ENCODE measurements at places on chromosomes 2 and 18. TPM values are rescaled to one million over a fixed set of nuclear protein-coding genes. Genes with fewer than 3 reads are reported as not detected.
A peak's percentile ranks its signal among the peaks of the same experiment; 100 is the strongest.

Gene ERFE
- total RNA-seq = not detected

Gene CBLN2
- not detected for total RNA-seq

Gene SCN9A
- 1.3 TPM for total RNA-seq

Gene ELOA2
- total RNA-seq = not detected

Gene ITGB1BP1
- 95.7 TPM for total RNA-seq

Gene ABCG8
- total RNA-seq = 0.19 TPM

Gene HOXD3
- total RNA-seq = 9.7 TPM

Gene ZFAND2B
- total RNA-seq = 35.4 TPM

Gene KYNU
- 11.8 TPM for total RNA-seq

Gene MYCN
- 1.6 TPM for total RNA-seq

Gene PASK
- 0.72 TPM for total RNA-seq

DNA sequence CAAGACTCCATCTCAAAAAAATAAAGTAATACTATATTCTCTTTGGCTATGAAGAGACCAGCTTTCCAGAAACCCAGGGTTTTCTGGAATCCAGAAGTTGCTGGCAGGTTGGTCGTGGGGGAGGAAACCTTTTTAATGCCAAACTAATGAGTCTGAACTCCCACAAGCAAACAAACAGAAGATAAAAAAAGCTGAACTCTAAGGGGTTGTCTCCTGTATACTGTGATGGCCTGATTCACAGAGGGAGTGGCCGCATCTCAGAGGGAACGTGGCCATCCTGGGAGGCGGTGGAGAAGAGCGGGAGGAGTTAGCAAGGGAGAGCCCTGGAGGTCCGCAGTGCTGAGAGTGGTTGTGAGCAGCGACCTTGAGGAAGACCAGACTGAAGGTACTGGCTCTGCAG is 36.1 kb downstream of the LIMS1 start:
- no peaks in the 10 kb centered on the region for H3K27me3 ChIP-seq
- no peaks in the 10 kb centered on the region for H3K36me3 ChIP-seq
- no peak overlapping the region for H3K27ac ChIP-seq
- peaks cover 56% of the 10 kb centered on the region for H3K4me1 ChIP-seq
- no peak for DNase-seq

DNA sequence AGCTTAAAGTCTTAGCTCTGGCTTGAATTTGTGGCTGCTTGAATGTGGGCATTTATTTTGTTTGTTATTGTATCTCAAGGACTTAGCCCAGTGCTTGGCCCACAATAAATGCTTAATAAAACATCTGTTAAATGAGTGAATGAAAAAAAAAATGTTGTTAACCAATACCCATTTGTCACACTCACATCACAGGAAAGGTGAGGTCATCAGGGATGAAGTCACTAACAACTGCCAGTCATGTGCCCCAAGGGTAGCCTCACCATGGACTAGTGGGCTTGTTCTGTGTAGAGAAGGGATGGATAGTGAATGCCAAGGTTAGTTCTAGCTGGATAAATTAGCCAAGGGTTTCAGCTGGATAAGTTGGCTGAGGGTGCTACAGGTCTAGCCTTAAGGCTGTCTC is 3.0 kb downstream of the NRBP1 start:
- H3K27ac ChIP-seq = no peak overlapping the region
- no peaks in the 10 kb centered on the region for H3K36me3 ChIP-seq
- H3K4me3 ChIP-seq = no peak overlapping the region

DNA sequence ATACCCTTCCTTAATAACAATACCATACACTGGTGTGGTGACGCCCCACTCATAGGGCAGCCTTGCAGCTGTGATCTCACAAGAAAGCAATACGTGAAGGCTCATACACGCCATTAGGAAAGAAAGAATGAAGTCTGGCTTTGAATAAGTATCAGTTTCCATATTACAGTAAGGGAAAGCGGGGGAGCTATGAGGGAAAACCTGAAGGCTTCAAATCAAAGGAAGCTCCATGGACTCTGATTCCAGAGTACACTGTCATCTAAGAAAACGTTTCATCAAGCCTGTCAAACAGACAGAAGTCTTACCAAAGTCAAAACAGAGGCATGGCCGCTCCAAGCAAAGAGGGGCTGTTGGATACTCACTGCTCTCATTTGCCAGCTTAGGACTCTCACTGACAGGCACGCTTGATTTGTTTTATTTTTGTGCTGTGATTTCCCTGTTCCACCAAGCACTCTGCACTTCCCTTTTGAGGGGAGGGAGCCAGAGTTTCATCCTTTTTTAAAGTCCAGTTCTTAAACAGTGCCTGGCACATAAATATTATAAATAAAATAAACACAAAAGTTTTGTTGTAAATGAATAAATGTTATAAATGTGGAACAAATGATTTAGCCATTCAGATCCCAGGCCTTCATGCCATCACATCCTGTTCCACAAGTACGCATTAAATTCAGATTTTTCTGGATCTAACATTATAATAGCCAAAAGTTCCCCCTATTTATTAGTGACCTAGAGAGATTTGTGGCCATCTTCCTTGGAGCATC is 221.2 kb downstream of the PIEZO2 start:
- no peak overlapping the region for H3K27ac ChIP-seq
- no peak overlapping the region for H3K4me3 ChIP-seq
- no peaks in the 10 kb centered on the region for H3K36me3 ChIP-seq
- H3K4me1 ChIP-seq = peaks cover 6% of the 10 kb centered on the region
- no peaks in the 10 kb centered on the region for H3K27me3 ChIP-seq

DNA sequence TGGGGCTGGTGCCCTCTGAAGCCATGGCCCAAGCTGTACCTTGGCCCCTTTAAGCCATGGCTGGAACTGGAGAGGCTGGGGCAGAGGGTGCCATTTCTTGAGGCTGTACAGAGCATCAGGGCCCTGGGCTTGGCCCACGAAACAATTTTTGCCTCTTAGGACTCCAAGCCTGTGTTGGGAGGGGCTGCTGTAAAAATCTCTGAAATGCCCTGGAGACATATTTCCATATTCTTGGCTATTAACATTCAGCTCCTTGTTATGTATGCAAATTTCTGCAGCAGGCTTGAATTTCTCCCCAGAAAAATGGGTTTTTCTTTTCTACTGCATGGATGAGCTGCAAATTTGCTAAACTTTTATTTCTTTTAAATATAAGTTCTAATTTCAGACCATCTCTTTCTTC is 834.0 kb downstream of the DSC3 start:
- H3K36me3 ChIP-seq = no peaks in the 10 kb centered on the region
- no peak overlapping the region for H3K27ac ChIP-seq
- H3K4me1 ChIP-seq = no peaks in the 10 kb centered on the region
- H3K27me3 ChIP-seq = no peaks in the 10 kb centered on the region
- H3K4me3 ChIP-seq = no peak overlapping the region
- no peak for DNase-seq

- no peak for DNase-seq
- no peaks in the 10 kb centered on the region for H3K27me3 ChIP-seq
- no peak overlapping the region for H3K4me3 ChIP-seq
- no peaks in the 10 kb centered on the region for H3K36me3 ChIP-seq
- no peak overlapping the region for H3K27ac ChIP-seq
Measured at GRCh38 chr2:126644630-126645191, 11.2 kb upstream of the GYPC start.

GRCh38 chr2:196169516-196169915 is 1.9 kb downstream of the STK17B start:
- no peaks in the 10 kb centered on the region for H3K27me3 ChIP-seq
- no peak overlapping the region for H3K4me3 ChIP-seq
- peak overlapping the region; percentile 87 for H3K27ac ChIP-seq
- H3K4me1 ChIP-seq = peaks cover 35% of the 10 kb centered on the region

DNA sequence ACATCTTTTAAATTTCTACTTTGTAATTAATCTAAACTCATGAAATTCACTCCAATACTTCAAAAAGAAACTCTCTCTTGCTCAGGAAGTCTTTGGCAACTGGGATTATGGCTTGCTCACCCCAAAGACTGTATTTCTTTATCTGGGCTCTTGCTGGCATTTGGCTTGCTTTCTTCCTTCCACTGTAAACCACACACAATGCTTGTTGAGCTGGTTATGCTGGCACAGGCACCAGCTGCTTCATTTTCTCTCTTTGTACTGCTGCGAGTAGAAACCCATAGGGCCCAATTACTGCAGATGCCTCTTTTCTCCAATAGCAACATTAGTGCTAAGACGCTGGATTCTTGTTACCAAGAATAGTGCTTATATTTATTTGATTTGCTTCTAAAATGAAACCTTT is 51.4 kb downstream of the SLC38A11 start:
- peaks cover 24% of the 10 kb centered on the region for H3K4me1 ChIP-seq
- no peaks in the 10 kb centered on the region for H3K27me3 ChIP-seq
- no peaks in the 10 kb centered on the region for H3K36me3 ChIP-seq
- peak; percentile 36 for DNase-seq
- H3K4me3 ChIP-seq = no peak overlapping the region

DNA sequence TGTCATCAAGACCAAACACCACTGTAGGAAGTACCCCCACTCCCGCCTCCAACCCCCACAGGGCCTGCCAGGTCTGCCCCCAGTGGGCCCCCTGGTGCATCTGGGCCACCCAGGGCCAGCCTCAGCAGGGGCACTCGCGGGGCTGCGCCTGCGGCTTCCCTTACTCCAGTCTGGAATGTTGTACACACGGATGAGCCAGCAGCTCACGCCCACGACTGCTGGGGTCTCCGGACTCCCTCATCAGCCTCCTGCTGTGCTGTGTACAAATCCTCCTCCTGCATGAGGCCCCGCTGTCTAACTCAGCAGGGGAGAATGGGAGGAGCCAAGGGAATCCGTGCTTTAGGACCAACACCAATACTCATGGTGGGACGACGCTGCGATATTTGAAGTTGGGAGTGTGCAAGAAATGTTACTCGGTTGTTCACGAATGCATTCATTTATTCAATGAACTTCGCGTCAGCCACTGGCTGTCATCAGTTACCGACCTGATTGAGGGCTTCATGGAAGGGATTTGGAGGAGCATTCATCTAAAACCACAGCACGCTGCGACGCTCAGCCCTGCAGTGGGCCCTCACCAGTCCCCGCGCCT is 654 bp upstream of the ASB1 start:
- peaks cover 28% of the 10 kb centered on the region for H3K4me1 ChIP-seq
- no peaks in the 10 kb centered on the region for H3K36me3 ChIP-seq
- DNase-seq = no peak

GRCh38 chr2:195592105-195592504 is 64.9 kb upstream of the SLC39A10 start:
- no peaks in the 10 kb centered on the region for H3K36me3 ChIP-seq
- no peak overlapping the region for H3K4me3 ChIP-seq
- DNase-seq = no peak
- H3K27ac ChIP-seq = no peak overlapping the region
- no peaks in the 10 kb centered on the region for H3K27me3 ChIP-seq

DNA sequence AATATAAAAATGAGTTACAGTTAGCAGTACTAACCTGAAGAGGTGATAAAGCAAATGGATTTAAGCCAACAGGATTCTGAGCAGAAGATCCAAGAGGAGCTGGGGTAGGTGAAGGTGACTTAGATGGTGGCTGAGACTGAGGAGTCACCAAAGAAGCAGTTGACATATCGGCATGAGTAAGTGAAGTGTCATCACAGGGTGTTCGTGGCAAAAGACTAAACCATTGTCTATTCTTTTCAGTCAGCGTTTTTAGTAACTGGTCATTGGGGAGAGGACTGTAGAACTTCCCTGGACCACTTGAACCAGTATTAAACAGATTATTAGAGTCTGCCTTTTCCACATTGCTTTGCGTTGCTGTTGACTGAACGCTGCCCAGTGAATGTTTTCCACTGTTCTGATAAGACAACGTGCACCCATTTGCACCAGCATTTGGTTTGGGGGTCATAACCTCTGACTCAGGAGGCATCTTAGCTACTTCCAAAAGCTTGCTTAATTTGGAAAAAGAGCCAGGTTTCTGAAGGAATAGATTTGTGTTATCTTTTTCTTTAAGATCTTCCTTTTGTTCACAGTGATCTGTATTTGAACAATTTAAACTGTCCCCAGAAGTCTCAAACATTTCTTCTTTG is 63.3 kb upstream of the WDSUB1 start:
- no peaks in the 10 kb centered on the region for H3K4me1 ChIP-seq
- H3K4me3 ChIP-seq = no peak overlapping the region
- no peaks in the 10 kb centered on the region for H3K27me3 ChIP-seq
- no peak overlapping the region for H3K27ac ChIP-seq
- no peaks in the 10 kb centered on the region for H3K36me3 ChIP-seq
- no peak for DNase-seq

- DNase-seq = no peak
- no peaks in the 10 kb centered on the region for H3K27me3 ChIP-seq
- H3K4me3 ChIP-seq = no peak overlapping the region
- peak overlapping the region; percentile 95 for H3K27ac ChIP-seq
Measured at GRCh38 chr18:76621226-76621625, 126.2 kb upstream of the ZNF516 start.

- no peak overlapping the region for H3K27ac ChIP-seq
- H3K4me3 ChIP-seq = no peak overlapping the region
- no peak for DNase-seq
- no peaks in the 10 kb centered on the region for H3K36me3 ChIP-seq
- no peaks in the 10 kb centered on the region for H3K4me1 ChIP-seq
- H3K27me3 ChIP-seq = no peaks in the 10 kb centered on the region
Measured at GRCh38 chr2:153622285-153622684, 143.7 kb upstream of the RPRM start.

GRCh38 chr2:88489181-88489580 is 36.7 kb upstream of the FOXI3 start:
- H3K4me1 ChIP-seq = no peaks in the 10 kb centered on the region
- H3K4me3 ChIP-seq = no peak overlapping the region
- H3K27me3 ChIP-seq = no peaks in the 10 kb centered on the region
- no peak overlapping the region for H3K27ac ChIP-seq
- DNase-seq = no peak

- peaks cover 35% of the 10 kb centered on the region for H3K4me1 ChIP-seq
- H3K4me3 ChIP-seq = no peak overlapping the region
- peak; percentile 67 for DNase-seq
- no peaks in the 10 kb centered on the region for H3K27me3 ChIP-seq
- peak overlapping the region; percentile 20 for H3K27ac ChIP-seq
- no peaks in the 10 kb centered on the region for H3K36me3 ChIP-seq
Measured at GRCh38 chr2:159084384-159085370, 116.2 kb downstream of the TANC1 start.

- no peaks in the 10 kb centered on the region for H3K36me3 ChIP-seq
- no peaks in the 10 kb centered on the region for H3K27me3 ChIP-seq
- no peak for DNase-seq
Measured at GRCh38 chr18:28714498-28714897, 537.6 kb upstream of the CDH2 start.

DNA sequence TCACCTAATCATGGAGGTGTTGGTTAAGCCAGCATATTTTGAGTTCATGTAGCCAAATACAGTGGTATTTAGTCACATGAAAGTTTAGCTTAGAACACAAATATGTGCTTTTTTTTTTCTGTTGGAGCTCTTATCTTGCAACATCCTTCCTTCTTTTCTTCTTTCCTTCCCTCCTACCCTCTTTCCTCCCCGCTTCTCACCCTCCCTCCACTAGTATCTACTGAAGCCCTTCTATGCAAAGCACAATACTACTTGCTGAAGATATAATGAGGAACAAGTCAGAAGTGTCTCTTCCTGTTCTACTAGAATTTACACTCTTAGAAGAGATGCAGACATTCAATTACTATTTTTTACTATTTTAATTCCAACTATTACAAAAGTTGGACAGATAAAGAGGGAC is 105.0 kb upstream of the ITGA4 start:
- no peaks in the 10 kb centered on the region for H3K4me1 ChIP-seq
- H3K36me3 ChIP-seq = no peaks in the 10 kb centered on the region
- H3K27ac ChIP-seq = no peak overlapping the region

All from adrenal gland (tissue), 19 donors.